ENCODE measurements at places on chromosomes 6 and 20.

DNA sequence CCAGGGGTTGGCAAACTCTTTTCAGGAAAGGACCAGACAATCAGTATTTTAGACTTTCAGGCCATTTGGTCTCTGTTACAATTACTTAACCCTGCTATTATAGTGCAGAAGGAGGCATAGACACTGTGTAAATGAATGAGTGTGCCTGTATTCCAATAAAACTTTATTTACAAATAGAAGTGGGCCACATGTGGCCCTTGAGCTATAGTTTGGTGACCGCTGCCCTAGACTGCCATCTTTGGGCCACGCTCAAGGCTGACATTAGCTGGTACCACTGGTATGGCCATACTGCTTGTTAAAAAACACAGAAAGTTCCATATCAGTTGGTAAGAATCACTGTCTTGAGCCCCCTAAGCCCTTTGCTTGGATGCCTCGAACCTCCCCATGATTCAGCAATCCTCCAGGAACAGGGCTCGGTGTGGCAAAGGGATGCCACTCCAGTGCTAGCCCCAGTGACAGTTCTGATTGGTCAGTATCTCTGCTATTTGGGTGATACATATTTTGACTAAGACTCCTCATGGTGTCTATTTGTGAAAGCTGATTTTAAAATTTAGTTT is 23.3 kb upstream of the SNRNP48 start:
- no peak for DNase-seq

- no peak for DNase-seq
Measured at GRCh38 chr6:130364224-130364780, 1.5 kb upstream of the TMEM200A start.

GRCh38 chr6:16421462-16421960 is 183.1 kb downstream of the GMPR start:
- no peak for DNase-seq

DNA sequence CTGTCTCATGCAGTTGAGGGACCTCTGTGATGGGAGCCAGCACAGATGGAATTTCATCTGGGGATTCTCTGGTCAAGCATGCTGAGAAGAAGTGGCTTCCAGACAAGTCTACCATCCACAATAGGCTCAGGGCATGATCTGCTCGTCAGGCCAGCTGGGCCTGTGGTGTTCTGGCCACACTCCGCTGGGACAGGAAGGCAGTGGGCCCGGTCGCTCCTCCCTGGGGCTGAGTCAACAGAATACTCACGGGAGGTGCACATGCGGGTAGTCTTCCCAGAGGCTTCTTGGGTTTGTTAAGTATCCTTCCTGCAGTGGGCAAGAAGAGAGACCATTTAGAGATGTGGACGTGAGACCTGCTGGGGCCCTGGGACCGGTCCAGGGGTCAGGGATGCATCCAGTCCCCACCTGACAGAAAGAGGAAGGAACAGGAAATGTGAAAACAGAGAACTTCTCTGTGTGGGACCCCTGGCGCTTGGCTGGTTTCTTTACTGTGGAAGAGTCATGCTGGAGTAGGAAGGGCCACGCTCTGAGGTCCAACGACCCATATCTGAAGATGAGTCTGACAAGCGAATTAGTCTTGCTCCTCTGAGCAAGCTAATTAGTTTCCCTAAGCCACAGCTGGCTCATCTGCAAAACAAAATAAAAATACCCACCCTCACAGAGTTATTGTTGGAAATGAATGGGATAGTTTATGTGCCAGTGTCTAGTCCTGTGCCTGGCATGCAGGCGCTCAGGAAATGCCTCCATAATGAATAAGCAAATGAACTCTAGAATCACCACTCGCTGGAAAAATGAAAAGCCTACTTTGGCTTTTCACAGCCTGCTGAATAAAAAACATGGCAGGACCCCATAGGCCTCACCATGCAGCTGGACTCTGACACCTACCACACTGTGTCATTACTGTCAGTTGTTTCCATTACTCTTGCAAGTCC is 67.3 kb downstream of the TRAM2 start:
- no peak for DNase-seq

- DNase-seq, result no peak
Measured at GRCh38 chr20:38114353-38114791, 50.7 kb downstream of the TGM2 start.

GRCh38 chr20:10662661-10663458 is 10.9 kb downstream of the JAG1 start:
- DNase-seq, result no peak

- no peak for DNase-seq
Measured at GRCh38 chr6:6331393-6331792, 10.9 kb upstream of the F13A1 start.

- DNase-seq, result no peak
Measured at GRCh38 chr6:159099276-159099675, 54.5 kb upstream of the TAGAP start.

- no peak for DNase-seq
Measured at GRCh38 chr6:33112148-33112547, 36.4 kb downstream of the HLA-DPB1 start.

DNA sequence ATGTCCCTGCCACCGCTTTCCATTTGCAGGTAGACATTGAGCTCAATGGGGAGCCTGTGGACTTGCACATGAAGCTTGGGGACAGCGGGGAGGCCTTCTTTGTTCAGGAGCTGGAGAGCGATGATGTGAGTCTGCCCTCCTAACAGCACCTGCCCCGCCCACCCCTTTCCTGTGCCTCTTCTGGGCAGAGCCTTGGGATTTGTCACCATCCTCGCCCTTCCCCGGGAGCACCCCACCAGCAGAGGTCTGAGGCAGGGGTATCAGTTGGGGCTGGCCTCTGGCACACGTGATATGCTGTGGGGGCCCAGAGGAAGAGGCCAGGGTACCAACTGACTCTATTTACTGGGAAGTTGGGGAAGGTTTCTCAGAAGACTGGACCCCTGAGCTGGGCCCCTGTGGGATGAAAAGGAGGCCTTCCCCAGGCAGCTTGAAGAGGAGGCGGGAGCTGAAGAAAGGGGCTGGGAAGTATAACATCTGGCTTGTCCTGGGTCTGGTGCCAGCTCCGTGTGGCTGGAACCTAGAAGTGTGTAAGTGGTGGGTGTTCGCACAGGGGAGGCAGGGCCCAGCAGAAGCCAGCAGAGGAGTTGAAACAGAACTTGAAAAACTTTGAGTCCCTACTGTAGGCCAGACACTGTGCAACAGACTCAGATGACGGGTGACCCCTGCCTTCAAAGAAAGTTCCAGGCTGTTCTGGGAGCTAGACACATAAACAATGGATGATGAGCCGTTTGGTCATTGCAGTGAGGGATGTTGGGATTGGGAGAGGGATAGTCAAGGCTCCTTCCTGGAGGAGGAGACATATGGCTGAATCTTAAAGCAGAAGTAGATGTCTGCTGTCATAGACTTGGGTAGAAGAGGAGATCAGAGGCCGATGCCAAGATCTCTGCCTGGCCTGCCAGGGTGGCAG is 7.2 kb downstream of the LPIN3 start:
- DNase-seq, result no peak

DNA sequence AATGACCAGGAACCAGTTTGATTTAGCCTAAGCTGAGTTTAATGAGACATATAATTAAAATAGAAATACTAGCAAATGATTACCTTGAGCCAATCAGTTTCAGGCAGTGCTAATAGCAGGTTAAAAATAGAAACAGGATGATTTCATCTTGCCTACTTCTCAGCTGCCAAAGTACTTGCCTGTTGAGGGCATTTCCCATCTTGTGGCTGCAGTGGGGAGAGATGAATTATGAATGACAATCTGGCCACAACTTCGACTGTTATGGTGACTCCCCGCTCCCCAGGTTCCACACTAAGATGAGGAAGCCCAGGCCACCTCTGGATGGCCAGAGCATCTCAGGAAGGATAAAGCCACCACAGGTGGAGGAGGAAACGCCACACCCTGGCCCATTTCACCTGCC is 31.3 kb downstream of the MBOAT1 start:
- no peak for DNase-seq

GRCh38 chr6:53302678-53303360 is 45.9 kb downstream of the ELOVL5 start:
- no peak for DNase-seq

DNA sequence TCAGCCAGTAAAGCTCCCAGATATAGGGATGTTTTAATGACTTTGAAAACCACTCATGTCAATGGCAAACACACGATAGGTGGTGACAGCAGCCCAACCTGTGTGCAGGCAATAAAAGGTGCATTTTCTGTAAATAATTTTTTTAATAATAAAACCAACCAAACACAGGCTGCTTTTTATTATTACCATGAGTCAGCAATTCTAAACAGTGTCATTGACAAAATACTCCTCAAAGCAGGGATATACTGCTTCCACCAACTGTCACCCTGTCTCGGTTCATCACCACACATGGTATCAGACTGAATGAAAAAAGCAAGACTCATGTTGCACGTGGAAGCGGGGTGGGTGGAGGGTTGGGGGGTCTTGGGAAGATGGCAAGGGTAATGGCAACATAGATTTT is 195.9 kb downstream of the ANKRD60 start:
- DNase-seq, result no peak

- DNase-seq, result peak; percentile 76
Measured at GRCh38 chr6:12749531-12750379, 33.2 kb downstream of the PHACTR1 start.

DNA sequence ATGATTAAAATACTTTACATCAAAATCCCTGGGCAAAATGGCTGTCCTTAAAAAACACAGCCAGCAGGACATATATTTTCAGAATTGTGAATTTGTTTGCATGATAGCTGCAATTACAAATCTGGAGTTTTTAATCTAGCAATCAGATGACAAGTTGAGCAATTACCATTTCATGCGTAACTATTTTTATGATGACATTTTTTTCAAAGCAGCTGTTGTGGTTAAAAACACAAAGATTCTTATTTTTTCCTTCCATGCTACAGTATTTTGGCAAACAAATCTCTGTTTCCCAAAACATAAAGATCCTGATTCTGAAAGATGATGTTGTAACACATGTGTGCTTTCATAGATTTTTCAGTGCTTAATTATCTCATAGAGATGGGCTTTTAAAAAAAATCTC is 90.2 kb downstream of the PHACTR1 start:
- no peak for DNase-seq

DNA sequence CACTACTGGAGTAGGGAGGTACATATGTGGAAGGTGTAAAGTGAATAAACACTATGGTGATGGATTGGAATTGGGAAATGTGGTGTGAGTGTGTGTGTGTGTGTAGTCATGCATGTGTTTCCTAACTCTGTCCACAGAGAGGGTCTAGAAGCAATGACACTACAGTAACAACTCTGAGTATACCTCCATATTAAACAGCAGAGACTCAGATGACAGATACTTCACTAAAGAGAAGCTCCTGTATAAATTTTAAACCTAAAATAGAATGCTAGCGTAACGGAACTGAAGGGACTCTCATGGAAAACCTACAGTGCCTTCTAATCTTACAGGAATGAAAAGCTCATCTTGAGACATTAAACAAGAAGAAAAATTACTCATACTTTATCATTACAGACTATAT is 150.5 kb downstream of the SLC16A10 start:
- DNase-seq, result no peak

GRCh38 chr6:56851074-56851473 is 103.8 kb upstream of the BEND6 start:
- peak; percentile 41 for DNase-seq

All from WTC11 (cell line).